ENCODE measurements at places on chromosomes 2 and 18. TPM values are rescaled to one million over a fixed set of nuclear protein-coding genes. Genes with fewer than 3 reads are reported as not detected.

GRCh38 chr18:77108001-77108692 is 24.4 kb downstream of the MBP start:
- H3K27me3 ChIP-seq = no peaks in the 10 kb centered on the region
- H3K36me3 ChIP-seq = peaks cover 83% of the 10 kb centered on the region
- DNase-seq = no peak
- H3K27ac ChIP-seq = peak overlapping the region; percentile 73
- H3K4me3 ChIP-seq = peak overlapping the region; percentile 41
- peaks cover 91% of the 10 kb centered on the region for H3K4me1 ChIP-seq

DNA sequence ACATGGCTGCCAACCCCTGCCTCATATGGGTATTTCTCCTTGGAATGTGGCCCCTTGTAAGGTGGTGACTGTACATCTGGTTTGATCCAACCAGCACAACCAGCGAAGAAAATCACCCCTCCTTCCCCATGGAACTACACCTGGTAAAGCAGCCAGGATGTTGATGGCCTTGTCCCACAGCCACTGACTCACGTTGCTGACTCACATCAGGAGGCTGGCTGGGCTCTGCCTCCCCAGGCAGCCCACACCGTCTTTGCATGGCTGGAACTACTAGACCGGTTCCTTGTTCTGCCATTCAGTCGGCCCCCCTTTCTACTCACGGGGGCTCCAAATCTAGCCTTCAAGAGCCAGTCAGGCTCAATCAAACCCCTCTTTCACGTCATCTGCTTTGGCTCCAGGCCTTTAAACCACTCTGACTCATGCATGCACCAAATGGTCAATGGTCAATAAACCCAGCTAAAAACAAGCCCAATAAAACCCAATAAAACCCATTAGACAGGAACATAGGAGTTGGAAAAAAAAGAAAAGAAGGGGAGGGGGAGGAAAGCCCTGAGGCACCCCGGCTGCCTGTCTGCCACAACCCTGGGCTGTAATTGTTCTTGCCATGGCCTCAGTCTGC is 114.8 kb downstream of the PLB1 start:
- no peaks in the 10 kb centered on the region for H3K27me3 ChIP-seq
- peaks cover 28% of the 10 kb centered on the region for H3K4me1 ChIP-seq
- H3K4me3 ChIP-seq = no peak overlapping the region

DNA sequence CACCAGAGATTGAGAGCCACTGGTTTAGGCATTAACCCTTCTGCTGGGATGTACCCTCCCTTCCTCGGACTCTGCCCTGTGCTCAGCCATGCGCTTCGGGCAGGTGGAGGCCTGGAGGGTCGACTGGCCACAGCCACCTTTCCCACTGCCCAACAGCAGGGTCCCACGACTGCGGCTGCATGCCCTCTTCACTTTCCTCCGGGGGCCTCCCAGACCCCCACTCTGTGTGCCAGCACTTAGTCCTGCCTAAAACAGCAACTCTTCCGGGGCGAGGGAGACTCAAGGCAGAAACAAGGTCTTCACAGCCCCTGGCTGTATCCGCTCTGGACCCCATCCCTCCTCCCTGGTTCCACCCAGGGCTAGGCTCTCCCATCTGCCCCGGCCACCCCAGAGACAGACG is 31.3 kb upstream of the BIN1 start:
- no peak overlapping the region for H3K27ac ChIP-seq
- peaks cover 15% of the 10 kb centered on the region for H3K27me3 ChIP-seq
- H3K4me3 ChIP-seq = no peak overlapping the region
- H3K36me3 ChIP-seq = no peaks in the 10 kb centered on the region
- H3K4me1 ChIP-seq = no peaks in the 10 kb centered on the region

Gene IKZF2
- total RNA-seq = 30.8 TPM

Gene HAAO
- total RNA-seq = 0.40 TPM

Gene COL4A3
- not detected for total RNA-seq

DNA sequence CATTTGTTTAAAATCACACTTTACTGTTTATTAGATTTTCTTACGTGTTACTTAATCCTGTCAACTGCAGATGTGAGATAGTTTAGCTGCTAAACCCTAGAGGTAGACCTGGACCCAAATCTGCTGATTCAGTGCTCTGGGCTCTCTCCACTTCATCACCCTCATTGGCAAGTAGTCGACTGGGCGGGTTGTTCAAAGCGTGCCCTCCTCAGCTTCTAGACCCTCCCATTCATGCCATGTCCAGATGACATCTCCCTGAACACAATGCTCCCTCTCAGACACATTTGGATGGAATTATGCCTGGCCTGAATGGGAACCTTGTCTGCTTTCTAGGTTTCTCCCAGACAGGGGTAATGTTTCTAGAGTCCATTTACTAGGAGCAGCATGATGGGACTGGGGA is 43.7 kb downstream of the RPIA start:
- DNase-seq = no peak
- H3K4me3 ChIP-seq = no peak overlapping the region
- H3K27ac ChIP-seq = no peak overlapping the region
- H3K27me3 ChIP-seq = no peaks in the 10 kb centered on the region

DNA sequence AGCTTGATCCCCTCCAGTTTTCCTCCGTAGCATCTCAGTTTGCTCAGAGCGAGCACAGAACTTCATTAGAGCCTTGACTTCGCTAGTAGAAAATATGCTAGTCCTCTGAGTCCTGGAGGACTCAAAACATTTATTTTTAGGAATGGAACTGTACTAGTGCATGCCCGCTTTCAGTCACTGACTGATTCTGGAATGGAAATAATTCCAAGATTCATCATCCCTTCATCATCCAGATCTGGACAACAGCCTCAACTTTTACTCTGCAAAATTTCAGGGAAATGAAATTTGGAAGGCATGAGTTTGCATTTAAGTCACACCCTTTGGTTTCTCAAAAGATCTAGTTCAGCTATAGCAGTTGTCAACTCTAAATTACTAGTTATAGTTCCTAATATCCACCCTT is 304.6 kb downstream of the XIRP2 start:
- H3K27me3 ChIP-seq = no peaks in the 10 kb centered on the region
- H3K27ac ChIP-seq = no peak overlapping the region
- DNase-seq = no peak
- no peaks in the 10 kb centered on the region for H3K4me1 ChIP-seq

Gene DUSP19
- total RNA-seq = 0.68 TPM

Gene GRB14
- not detected for total RNA-seq

DNA sequence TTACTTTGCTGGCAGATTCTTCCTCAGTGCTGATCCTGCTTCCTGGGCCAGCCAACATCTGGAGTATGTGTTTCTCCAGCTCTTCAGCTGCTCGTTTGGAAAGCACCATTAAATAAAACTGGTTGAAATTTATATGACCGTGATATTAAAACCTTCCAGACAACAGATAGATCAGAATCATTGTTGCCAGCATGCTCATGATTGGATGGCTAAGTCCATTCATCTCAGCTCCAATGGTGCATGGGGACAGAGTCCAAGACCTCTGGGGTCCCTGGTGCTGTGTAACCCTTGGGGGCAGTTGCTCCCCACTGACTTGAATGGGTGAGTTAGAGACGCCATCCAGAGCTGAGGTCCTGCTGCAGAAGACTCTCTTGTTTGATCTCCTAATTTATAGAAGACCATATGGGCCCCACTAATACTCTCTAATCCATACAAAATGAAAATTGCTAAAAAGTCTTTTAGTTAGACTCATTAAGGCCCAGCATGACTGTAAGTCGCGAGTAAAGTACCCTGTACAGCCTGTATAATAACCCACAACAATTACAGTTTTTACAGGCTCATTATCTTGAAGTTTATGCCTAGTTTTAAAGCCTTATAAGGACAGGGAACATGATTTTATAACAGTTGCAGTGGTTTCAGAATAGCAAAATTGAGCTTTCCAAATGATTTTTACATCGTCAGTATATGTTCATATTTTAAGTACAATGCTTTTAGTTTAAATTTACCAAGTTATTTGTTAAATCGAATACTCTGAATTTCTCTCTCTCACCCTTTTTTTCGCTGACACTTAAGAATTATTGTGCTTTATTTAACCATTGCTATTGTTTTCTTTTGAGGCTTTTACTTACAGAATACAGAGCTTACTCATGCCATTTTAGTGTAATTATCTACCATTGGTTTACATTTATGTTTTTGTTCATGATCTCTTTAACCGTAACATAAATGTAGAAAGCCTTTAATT is 60.0 kb downstream of the CABLES1 start:
- no peaks in the 10 kb centered on the region for H3K27me3 ChIP-seq
- H3K27ac ChIP-seq = no peak overlapping the region
- H3K4me3 ChIP-seq = no peak overlapping the region
- no peaks in the 10 kb centered on the region for H3K36me3 ChIP-seq
- DNase-seq = no peak

GRCh38 chr18:51513517-51513916 is 316.0 kb upstream of the MEX3C start:
- no peaks in the 10 kb centered on the region for H3K4me1 ChIP-seq
- H3K4me3 ChIP-seq = no peak overlapping the region
- H3K36me3 ChIP-seq = no peaks in the 10 kb centered on the region
- no peak overlapping the region for H3K27ac ChIP-seq
- no peaks in the 10 kb centered on the region for H3K27me3 ChIP-seq
- DNase-seq = no peak

DNA sequence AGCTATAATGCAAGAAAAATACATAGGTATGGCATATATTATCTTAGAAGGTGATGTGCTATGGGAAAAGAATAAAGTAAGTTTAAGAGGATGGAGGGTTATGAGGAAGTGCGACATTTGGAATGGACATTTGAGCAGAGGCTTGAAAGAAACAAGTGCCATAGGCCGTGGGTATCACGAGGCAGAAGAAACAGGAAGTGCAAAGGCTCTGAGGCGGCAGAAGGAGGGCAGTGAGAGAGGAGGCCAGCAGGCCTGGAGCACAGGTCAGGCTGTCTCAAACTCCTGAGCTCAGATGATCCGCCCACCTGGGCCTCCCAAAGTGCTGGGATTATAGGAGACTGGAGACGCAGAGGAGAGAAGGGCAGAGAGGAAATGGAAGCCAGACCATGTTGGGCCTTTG is 40.7 kb upstream of the EPHA4 start:
- no peak overlapping the region for H3K4me3 ChIP-seq
- no peaks in the 10 kb centered on the region for H3K4me1 ChIP-seq
- H3K27ac ChIP-seq = no peak overlapping the region
- H3K36me3 ChIP-seq = no peaks in the 10 kb centered on the region
- H3K27me3 ChIP-seq = peaks cover 2% of the 10 kb centered on the region

Gene VWA3B
- not detected for total RNA-seq

DNA sequence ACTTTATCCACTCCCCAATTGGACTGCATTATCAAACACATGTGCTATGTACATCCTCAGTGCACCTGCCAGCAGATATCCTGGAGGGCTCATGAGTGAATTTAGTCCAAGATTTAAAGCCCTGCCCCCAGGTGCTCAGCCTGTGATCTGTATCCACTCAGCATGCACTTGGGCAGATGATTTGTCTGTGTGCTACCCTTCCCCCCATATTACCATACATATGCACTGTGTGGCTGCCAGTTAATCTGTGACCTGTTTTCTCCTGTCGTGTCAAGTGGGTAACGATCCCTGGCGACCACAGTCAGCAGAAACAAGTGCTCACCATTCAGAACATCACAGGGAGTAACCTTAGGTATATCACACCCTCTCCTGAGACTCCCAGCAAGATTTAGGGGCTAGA is 10.2 kb downstream of the NAGK start:
- peaks cover 11% of the 10 kb centered on the region for H3K4me1 ChIP-seq
- H3K4me3 ChIP-seq = no peak overlapping the region
- no peaks in the 10 kb centered on the region for H3K27me3 ChIP-seq
- no peak overlapping the region for H3K27ac ChIP-seq
- DNase-seq = no peak

GRCh38 chr2:190320696-190321095 is 1.1 kb upstream of the HIBCH start:
- H3K27me3 ChIP-seq = peaks cover 7% of the 10 kb centered on the region
- H3K36me3 ChIP-seq = peaks cover 5% of the 10 kb centered on the region
- peaks cover 34% of the 10 kb centered on the region for H3K4me1 ChIP-seq
- no peak for DNase-seq
- H3K27ac ChIP-seq = peak overlapping the region; percentile 40
- peak overlapping the region; percentile 91 for H3K4me3 ChIP-seq

GRCh38 chr2:85704800-85705679 is 10.9 kb downstream of the GNLY start:
- peaks cover 66% of the 10 kb centered on the region for H3K4me1 ChIP-seq
- H3K4me3 ChIP-seq = peak overlapping the region; percentile 22
- peak overlapping the region; percentile 84 for H3K27ac ChIP-seq

Gene FSHR
- not detected for total RNA-seq

Gene SERPINB4
- total RNA-seq = not detected

GRCh38 chr2:204977914-204978313 is 432.6 kb downstream of the PARD3B start:
- no peak overlapping the region for H3K4me3 ChIP-seq
- H3K27me3 ChIP-seq = no peaks in the 10 kb centered on the region
- peaks cover 24% of the 10 kb centered on the region for H3K36me3 ChIP-seq
- H3K27ac ChIP-seq = no peak overlapping the region
- H3K4me1 ChIP-seq = peaks cover 16% of the 10 kb centered on the region

Gene RTP5
- total RNA-seq = not detected

- no peak for DNase-seq
- no peaks in the 10 kb centered on the region for H3K36me3 ChIP-seq
Observed at GRCh38 chr2:162478721-162479129, 134.8 kb downstream of the GCA start.

- DNase-seq = no peak
- H3K27ac ChIP-seq = no peak overlapping the region
- no peaks in the 10 kb centered on the region for H3K36me3 ChIP-seq
- no peaks in the 10 kb centered on the region for H3K27me3 ChIP-seq
- peaks cover 14% of the 10 kb centered on the region for H3K4me1 ChIP-seq
- H3K4me3 ChIP-seq = no peak overlapping the region
Observed at GRCh38 chr2:27096748-27097297, 10.3 kb downstream of the KHK start.

DNA sequence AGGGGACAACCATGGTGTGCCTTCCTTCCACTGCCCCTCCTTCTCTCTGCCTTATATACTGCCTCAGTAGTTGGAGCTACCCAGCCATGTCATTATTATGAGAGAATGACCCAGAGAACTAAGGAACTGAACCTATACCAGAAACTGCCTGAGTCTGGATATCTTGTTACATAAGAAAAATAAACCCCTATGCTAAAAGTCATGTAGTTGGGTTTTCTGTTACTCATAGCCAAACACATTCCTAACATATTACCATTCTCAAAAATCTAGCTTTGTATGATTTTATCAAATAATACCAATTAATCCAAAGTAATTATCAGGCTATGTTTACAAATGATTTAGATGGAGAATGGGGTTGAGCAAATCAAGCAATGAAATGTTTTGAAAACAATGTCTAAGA is 15.0 kb upstream of the KLF7 start:
- H3K27ac ChIP-seq = no peak overlapping the region
- no peak overlapping the region for H3K4me3 ChIP-seq
- no peaks in the 10 kb centered on the region for H3K4me1 ChIP-seq
- H3K27me3 ChIP-seq = peaks cover 6% of the 10 kb centered on the region
- no peaks in the 10 kb centered on the region for H3K36me3 ChIP-seq

- no peaks in the 10 kb centered on the region for H3K4me1 ChIP-seq
- no peaks in the 10 kb centered on the region for H3K36me3 ChIP-seq
- DNase-seq = no peak
- H3K27me3 ChIP-seq = no peaks in the 10 kb centered on the region
- no peak overlapping the region for H3K27ac ChIP-seq
- H3K4me3 ChIP-seq = no peak overlapping the region
Observed at GRCh38 chr2:122636097-122636496, 880.6 kb downstream of the TSN start.
